ENCODE measurements at places on chromosomes 16 and 17.
A peak's percentile ranks its signal among the peaks of the same experiment; 100 is the strongest.

- no peak for DNase-seq
Measured at GRCh38 chr17:33013596-33014375, 22.1 kb downstream of the SPACA3 start.

- no peak for DNase-seq
Measured at GRCh38 chr16:48810436-48810802, 200.4 kb upstream of the N4BP1 start.

- no peak for DNase-seq
Measured at GRCh38 chr17:65593092-65593854, 31.8 kb upstream of the AXIN2 start.

- DNase-seq, result no peak
Measured at GRCh38 chr17:80773243-80773991, 218.2 kb upstream of the CHMP6 start.

DNA sequence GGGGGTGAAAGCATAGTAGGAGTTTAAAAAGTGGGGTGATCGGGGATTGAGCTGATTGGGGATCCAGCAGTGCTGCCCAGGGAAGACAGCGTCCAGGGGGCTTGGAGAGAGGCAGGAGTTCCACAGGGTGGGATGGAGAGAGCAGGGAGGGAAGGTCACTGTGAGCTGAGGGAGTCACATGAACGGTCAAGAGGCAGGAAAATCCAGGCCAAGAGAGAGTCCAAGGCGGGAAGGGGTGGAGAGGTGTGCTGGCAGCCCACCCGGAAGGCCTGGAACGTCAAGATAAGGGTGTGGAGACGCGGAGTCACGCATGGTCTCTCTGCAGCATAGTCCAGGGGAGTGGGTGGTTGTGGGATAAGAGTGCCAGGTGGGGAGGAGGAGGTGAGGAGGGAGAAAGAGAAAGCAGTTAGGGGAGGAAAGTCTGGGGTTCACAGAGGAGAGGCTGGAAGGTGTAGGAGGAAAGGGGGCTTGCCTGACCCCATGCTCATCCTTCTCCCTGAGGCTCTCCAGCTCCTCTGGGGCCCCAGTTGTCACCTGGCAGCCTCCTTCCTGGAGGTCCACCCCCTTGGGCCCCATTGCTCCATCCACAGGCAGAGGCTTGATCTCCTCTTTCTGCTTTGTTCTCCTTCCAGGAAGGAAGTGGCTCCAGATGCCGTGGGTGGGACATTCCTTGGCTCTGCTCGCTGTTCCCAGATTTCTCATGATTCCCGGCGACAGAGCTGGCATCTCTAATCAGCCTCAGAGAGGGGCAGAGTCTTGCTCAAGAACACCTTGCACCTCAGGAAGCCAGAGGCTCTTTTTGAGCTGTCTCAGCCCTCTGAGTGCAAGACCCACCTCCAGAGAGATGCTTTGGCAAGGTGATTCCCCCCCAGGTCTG lies 28.7 kb downstream of the CCR7 start:
- DNase-seq, result peak; percentile 15

DNA sequence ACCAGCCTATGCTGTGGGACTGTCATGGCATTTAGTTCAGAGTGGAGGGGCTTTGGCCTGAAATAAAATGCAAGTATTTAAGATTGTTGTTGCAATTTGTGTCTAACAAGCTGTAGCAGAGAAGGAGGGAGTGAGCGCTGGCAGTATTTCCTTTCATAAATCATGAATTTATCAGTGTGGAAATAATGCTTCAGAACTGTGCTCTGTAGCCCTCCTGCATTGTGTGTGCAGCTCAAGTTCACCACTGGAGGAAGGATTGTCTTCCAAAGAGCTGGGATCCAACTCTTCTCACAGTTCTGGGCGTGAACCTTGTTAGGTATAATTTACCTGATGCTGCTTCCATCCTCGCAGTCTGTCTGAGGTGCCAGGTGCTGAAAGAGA lies 15.1 kb downstream of the SNX11 start:
- DNase-seq, result no peak

GRCh38 chr16:84555418-84556196 lies 51.1 kb upstream of the MEAK7 start:
- DNase-seq, result no peak

GRCh38 chr16:82108774-82109173 lies 61.2 kb downstream of the MPHOSPH6 start:
- no peak for DNase-seq

DNA sequence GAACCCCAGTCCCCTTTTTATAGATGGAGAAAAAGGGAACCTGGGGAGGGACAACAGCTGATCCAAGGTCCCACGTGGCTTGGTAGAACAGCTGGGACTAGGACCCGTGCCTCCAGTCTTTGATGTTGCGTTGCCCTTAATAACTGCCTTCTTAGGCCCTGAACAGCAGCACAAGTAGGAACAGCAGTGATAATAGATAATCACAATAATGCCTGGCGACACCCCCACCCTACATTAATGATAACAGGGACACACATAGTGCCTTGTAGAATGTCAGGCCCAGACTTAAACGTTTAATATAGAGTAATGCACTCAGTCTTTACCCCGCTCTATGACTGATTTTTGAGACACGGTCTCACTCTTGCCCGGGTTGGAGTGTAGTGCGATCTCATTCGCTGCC lies 96.4 kb downstream of the ABCC6 start:
- no peak for DNase-seq

DNA sequence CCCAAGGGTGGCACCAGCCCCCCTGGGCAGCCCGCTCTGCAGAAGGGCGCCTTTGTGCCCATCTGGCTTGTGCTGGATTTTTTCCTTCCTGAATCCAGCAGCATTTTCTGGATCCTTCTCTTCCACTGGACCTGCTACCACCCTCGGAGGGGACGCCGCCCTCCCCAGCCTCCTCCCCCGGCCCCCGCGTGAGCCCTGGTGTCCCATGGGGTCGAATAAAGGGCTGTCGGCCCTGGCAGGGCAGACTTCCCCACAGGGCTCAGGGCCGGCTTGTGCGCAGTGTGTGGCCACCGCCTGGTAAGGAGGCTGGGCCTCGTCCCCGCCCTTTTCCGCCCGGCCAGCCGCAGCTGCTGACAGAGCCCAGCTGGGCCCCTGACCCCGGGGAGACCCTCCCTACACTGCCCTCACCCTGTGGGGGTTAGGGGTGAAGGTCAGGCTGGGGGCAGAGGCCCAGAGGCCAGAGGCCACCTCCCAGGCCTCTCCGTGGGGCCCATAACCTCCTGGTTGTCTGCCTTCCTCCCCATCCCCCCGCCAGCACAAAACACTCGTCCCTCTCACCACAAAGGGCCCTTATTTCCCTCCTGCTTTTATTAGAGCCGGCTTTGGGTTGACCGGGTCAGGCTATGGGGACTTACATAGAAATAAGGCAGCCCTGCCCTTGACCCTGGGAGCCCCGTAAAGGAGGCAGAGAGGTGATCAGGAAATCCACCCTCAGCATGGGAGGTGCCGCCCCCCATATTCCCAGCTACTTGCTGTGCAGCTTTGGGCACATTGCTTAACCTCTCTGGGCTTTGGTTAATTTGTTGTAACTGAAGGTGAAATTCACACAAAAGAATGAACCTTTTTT lies 179.3 kb upstream of the CIBAR2 start:
- no peak for DNase-seq

GRCh38 chr16:55488306-55488705 lies 9.3 kb downstream of the MMP2 start:
- DNase-seq, result no peak

GRCh38 chr17:14525551-14526455 lies 224.9 kb downstream of the HS3ST3B1 start:
- DNase-seq, result no peak

GRCh38 chr17:52660692-52661091 lies 502.2 kb upstream of the CA10 start:
- DNase-seq, result no peak

- no peak for DNase-seq
Measured at GRCh38 chr16:84955427-84955826, 55.9 kb downstream of the ZDHHC7 start.

- DNase-seq, result no peak
Measured at GRCh38 chr17:76598004-76598439, 12.4 kb upstream of the ST6GALNAC2 start.

GRCh38 chr17:42929497-42929844 lies 28.9 kb downstream of the G6PC1 start:
- no peak for DNase-seq

GRCh38 chr16:79328402-79329165 lies 272.0 kb downstream of the MAF start:
- DNase-seq, result no peak

GRCh38 chr17:6910987-6911603 lies 79.6 kb upstream of the TEKT1 start:
- DNase-seq, result no peak

- no peak for DNase-seq
Measured at GRCh38 chr16:9370061-9370491, 278.6 kb downstream of the HAPSTR1 start.

- DNase-seq, result no peak
Measured at GRCh38 chr16:1707193-1707790, 1.3 kb downstream of the MAPK8IP3 start.

DNA sequence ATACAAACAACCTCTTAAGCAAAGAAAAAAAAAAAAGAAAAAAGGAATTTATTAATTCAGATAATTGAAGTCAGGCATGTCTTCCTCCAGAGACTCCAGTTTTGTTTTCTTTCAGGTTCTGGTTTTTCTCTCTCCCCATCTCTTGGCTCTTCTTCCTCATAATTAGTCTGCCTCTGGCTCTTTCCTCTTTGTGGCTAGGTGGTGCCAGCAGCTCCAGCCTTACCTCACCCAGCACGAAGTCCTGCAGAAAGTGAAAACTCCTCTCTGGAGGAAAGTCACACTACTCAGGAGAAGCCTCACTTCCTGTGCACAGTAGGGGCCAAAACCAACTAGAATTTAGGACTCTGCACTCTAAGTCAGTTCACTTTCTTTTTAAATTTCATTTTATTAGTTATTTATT lies 10.3 kb upstream of the NFAT5 start:
- no peak for DNase-seq

- no peak for DNase-seq
Measured at GRCh38 chr17:66555605-66556004, 253.2 kb downstream of the PRKCA start.

GRCh38 chr17:45339646-45340605 lies 23.1 kb upstream of the MAP3K14 start:
- no peak for DNase-seq

DNA sequence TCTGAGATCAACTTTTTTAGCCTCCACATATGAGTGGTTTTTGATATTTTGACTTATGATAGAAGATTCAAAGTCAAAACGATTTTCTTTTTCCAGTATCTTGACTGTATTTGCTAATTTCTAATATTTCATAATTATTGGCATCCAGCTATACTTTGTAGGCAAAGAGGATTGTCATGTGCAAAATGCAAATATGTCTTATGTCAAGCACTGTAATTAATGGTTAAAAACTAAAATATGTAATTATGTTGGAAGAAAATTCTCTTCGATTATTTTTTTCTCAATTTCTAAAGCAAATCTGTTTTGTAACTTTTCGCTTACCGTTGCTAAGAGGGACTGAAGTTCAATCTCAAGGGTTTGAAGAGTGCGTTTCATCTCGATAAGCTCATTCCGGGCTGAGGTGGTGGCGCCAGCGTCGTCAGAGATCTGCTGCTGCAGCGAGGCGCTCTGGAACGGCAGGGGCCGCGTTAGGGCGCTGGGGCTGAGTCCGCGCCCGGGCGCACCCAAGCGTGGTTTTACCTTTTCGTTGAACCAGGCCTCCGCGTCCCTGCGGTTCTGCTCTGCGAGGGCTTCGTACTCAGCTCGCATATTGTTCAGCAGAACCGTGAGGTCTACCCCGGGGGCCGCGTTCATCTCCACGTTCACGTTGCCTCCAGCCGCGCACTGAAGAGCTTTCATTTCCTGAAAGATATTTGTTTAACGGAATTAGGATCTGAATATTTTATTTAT lies 3.0 kb downstream of the KRT27 start:
- no peak for DNase-seq

DNA sequence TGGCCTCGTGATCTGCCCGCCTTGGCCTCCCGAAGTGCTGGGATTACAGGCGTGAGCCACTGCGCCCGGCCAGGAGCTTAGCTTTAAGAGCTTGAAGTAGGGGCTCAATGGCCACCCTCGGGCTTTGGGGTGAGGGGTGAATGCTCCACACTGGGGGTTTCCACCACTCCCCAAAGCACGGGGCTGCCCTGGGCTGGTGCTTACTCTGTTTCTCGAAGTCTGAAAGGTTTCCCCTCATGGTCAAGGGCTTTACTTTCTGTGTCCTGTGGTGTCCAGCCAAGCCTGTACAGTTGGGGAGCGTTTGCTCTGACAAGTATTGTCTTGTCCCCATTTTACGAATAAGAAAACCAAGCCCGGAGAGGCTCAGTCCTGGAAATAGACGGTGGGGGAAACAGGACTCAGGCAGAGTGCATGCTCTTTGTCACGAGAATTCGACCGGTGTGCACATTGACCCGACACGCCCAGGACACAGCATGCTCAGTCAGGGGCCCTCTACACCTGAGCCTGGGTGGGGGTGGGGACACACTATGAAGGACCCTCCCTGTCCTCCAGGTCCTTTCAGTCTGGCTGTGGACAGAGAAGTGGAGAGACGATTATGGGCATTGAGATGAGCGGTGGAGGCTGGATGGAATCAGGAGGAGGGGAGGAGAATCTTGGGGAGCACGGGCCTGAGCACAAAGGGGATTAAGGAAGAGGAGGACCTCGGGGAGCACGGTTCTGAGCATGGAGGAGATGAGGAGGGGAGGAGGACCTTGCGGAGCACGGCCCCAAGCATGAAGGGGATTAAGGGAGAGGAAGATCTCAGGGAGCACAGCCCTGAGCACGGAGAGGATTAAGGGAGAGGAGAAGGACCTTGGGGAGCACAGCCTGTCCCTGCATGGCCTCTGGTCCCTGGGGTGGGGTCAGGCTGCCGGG lies 7.5 kb downstream of the CD7 start:
- DNase-seq, result no peak

- no peak for DNase-seq
Measured at GRCh38 chr17:8611619-8612298, 18.8 kb downstream of the MYH10 start.

GRCh38 chr16:4685292-4685691 lies 8.1 kb upstream of the NUDT16L1 start:
- DNase-seq, result no peak

GRCh38 chr16:9124908-9125584 lies 33.6 kb downstream of the HAPSTR1 start:
- no peak for DNase-seq

- DNase-seq, result peak; percentile 66
Measured at GRCh38 chr17:41962768-41963434, 3.7 kb upstream of the CNP start.

- no peak for DNase-seq
Measured at GRCh38 chr16:10013774-10014173, 168.5 kb downstream of the GRIN2A start.

DNA sequence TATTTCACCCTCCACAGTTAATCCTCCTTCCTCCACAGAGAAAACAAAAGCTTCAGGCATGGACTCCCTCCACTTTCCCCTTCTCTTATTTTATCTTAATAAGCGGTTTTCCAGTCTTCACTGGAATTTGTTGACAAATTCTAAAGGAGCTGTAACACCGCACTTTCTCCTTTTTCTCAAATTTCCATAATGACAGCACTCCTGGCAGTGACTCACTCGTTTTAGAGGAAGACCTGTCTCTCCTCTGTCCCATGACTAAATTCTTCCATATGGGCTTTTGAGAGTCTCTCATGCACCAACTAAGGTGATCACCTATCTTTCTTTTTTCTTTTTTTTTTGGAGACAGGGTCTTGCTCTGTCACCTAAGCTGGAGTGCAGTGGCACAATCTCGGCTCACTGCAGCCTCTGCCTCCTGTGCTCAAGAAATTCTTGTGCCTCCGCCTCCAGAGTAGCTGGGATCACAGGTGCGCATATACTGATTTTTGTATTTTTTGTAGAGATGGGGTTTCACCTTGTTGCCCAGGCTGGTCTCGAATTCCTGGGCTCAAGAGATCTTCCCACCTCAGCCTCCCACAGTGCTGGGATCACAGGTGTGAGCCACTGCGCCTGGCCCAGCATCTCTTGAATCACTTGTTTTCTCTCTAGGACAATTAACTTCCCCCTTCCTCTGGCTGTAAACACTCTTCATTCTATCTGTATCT lies 7.7 kb downstream of the ITGAM start:
- DNase-seq, result no peak
